Stimulated activated CD8-positive, alpha-beta memory T cell treated with anti-CD3 and anti-CD28 coated beads, Interleukin-4, amount 100 ng/mL, for 1 hour (primary cell): ENCODE measurements at places on chromosomes 11 and 22.

DNA sequence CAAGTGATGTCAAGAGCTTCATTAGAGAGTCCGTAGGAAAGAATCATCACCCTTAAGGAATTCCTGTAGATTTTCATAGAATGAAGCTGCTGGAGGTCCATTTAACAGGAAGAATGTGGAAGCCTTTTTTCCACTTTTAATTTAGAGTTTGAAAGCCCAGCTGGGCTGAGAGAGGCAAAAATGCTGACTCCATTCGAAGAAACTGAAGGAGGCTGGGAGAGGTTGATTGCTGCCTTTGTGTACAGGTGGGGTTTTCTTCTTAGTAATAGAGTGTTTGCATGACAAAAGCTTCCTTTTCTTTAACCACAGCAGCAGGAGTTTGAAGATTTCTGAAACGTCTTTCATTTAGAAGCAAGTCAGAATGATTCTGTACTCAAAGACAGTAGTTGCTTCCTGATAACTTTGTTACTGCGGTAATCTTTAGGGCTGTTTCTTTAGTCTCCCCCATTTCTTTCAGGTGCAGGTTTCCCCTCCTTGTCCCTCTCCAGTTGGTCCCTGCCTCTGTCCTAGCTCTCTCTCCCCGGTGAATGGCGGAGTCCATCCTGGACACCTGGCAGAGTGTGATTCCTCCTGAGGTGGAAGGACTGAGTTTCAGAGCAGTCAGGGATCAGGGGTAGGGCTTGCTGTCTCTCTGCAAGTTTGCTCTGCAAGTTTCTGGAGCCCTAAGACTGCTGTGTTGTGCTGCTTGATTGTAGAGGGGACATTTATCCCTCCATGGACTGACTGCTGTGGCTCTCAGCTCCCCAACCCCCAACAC is 166.2 kb downstream of the LDLRAD3 start:
- DNase-seq = no peak

GRCh38 chr22:42976217-42976933 is 38.6 kb downstream of the PACSIN2 start:
- DNase-seq = no peak

DNA sequence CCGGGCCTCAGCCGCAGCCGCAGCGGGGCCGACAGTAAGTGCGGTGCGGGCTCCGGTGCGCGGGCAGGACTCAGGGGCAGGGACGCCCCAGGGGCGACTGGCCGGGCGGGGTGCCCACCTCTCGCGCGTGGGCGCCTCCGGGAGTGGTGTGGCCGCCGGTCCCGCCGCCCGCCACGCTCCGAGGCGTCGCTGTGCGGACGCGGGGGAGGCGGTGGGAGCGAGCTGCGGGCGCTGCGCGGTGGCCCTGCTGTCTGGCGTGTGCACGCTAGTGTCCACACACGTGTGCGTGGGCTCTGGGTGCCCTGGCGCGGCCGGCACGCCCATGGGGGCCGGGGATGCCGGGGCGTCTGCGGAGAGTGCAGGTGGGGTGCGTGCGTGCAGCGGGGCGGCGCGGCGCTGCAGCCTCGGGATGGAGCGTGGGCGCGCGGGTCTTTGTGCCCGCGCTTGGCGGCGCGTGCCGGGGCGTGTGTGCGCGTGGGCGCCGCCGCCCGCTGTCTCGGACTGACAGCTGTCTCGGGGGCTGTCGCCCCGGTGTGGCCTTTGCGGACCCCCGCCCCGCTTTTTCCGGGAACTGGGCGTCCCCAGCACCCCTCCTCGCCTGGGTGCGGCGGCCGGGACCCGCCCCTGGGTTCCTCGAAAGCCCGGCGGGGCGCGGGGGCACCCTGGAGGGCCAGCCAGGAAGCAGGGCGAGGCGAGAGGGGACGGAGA is 804 bp downstream of the KCNK4 start:
- no peak for DNase-seq

GRCh38 chr11:14317659-14318325 is 41.2 kb downstream of the RRAS2 start:
- DNase-seq = no peak

GRCh38 chr11:107272561-107272960 is 185.1 kb downstream of the CWF19L2 start:
- no peak for DNase-seq

GRCh38 chr11:1123970-1124369 is 33.8 kb upstream of the MUC5AC start:
- no peak for DNase-seq

GRCh38 chr11:61035526-61035835 is 64.0 kb downstream of the CD6 start:
- DNase-seq = no peak

- DNase-seq = no peak
Measured at GRCh38 chr11:16454289-16454863, 98.0 kb upstream of the SOX6 start.

DNA sequence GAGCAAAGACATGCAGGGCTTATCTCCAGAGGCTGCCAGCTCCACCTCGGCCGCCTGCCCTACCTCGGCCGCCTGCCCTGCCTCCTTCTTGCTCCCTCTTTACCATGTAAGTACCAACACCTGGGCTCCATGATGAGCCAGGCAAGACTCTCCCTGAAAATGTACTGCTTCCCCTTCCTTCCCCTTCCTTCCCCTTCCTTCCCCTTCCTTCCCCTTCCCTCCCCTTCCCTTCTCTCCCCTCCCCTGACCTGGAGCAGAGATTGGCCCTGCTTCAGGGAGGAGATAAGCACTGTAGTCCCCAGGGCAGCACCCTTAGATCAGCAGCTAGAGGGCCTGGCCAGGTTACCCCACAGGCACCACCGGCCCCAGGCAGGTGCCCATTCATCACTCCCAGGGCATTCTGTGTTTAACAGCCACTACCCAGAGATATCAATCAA is 25.4 kb upstream of the ADORA2A start:
- DNase-seq = no peak

DNA sequence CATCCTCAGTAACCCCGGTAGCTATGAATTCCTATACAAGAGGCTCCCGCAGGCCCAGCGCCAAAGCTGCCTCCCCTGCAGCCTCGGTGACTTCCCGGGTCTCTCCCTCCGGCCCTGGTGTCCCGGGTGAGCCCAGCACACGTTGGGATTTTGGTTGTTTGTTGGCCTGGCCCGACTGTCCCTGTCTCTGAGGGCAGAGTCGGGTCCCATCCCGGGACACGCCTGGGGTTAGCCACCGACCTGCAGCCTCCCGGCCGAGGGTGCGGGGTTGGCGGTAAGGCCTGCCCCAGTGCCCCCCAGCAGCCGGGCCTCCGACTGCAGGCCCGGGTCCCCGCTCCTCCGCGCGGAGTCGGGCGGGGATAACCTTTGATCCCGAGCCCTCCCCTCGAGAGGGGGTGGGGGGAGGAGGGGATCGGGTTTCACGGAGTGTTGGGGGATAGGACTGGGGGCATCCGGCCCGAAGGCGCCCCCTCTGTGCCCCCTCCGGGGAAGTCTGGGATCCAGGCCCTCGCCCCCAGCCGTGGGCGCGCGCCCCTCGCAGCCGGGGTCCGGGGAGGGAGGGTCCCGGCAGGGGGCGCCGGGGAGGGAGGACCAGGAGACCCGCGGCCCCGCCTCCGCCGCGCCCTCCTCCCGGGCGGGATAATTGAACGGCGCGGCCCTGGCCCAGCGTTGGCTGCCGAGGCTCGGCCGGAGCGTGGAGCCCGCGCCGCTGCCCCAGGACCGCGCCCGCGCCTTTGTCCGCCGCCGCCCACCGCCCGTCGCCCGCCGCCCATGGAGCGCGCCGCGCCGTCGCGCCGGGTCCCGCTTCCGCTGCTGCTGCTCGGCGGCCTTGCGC is at the start of gene FBLN1:
Gene FBLN1 (plus strand): TSS at position 669 of the 835 bp plus-strand sequence. CDS start 103 bp downstream, at position 772.
- DNase-seq = no peak

DNA sequence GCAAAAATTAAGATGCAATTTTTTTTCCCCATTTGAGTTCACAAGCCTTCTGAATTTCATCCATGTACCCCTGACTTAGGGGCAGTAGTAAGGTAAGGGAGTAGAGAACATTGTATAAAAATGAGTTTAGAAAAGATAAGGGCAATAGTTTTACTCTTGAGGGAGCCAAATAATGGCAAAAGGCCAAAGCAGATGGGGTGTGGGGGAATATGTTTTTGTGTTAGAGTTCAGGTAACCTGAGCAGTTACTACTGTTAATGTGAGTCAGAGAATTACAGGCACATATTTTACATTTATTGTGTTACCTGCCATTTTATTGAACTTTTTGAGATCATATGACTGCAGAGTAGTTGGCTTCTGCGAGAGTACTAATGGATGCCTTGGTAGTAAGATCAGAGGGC is 3.1 kb downstream of the EED start:
- no peak for DNase-seq

DNA sequence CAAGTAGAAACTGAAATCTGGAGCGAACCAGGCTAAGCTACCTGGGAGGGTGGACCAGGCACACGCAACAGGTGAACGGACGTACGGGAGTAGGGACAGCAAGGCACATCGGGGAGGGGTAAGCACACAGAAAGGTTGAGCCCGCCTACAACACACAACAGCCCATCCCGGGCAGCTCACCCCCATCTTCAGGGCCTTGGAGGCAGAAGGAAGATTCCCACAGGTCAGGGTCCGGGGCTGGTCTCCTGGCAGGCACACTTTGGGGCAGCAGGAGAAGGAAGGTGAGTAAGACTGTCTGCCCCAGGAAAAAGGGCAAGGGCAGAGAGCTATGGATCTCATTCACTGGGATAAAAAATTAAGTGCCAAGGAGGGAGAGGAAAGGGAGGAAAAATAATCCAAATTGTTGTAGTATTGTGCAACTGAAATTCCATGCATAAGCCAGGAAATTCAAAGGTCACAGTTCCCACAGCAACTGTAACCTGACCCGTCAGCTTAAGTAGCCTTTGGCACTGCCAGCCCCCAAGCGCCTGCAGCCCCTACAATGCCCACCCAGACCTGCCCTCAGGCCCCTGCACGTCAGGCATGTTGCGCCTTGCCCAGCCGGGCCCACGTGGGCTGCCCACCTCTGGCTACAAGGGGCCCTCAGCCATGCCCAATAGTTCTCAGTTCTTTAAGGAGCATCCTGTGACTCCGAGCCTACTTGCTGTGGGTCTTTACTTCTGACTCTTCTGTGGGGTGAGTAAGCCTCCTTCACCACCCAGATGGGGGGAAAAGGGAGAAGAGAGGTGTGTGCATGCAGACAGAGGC is 51.8 kb downstream of the MICAL3 start:
- DNase-seq = no peak

- DNase-seq = no peak
Measured at GRCh38 chr11:20274031-20274430, 89.5 kb upstream of the HTATIP2 start.

- no peak for DNase-seq
Measured at GRCh38 chr22:31100762-31101525, 6.4 kb downstream of the SELENOM start.

DNA sequence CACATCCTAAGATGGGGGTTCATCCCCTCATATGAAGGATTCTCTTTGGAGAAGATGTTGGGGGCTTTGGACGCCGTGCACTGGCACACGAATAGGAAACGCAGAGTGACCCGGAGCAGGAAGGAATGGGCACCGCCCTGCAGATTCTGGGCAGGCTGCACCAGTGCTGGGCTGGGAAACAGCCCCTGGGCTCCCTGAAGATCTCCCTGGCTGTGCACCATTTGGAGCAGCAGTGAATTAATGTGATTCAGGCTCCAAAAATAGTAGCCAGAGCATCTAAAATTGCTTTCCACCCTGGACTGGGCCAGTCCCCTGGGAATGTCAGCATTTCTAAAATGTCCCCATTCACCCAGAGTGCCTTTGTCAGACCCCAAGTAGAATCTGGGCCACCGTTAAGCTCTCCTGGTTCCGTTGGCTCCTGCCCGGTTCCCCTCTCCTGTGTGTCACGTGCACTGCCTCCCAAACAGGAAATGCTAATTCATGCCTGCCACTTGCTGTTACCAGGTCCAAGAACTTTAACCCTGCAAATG is 18.6 kb downstream of the IRAG1 start:
- no peak for DNase-seq

- DNase-seq = no peak
Measured at GRCh38 chr11:75107187-75107586, 10.5 kb upstream of the OR2AT4 start.

- no peak for DNase-seq
Measured at GRCh38 chr11:62902932-62903331, 18.2 kb downstream of the CHRM1 start.

GRCh38 chr11:123924027-123924426 is 15.4 kb upstream of the OR4D5 start:
- DNase-seq = no peak

DNA sequence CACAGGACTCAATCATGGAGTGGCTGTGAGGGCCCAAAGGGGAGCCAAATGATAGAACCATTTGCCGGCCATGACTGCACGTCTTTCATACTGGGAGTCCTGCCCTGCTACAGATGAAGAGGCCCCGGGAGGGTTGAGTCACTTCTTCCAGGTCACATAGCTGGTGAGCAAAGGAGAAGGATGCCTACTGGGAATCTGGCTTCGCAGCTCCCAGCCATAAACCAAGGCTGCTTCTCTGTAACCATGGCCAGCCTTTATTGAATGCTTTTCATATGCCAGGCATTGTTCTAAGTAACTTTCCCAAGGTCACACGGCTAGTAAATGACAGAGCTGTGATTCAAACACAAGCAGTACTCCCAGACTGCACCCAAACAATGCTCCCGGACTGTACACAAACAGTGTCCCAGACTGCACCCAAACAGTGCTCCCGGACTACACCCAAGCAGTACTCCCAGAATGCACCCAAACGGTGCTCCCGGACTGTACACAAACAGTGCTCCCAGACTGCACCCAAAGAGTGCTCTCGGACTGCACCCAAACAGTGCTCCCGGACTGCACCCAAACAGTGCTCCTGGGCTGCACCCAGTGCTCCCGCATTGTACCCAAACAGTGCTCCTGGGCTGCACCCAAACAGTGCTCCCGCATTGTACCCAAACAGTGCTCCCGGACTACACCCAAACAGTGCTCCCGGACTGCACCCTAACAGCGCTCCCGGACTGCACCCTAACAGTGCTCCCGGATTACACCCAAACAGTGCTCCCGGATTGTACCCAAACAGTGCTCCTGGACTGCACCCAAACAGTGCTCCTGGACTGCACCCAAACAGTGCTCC is 89.8 kb downstream of the FBXO7 start:
- no peak for DNase-seq

DNA sequence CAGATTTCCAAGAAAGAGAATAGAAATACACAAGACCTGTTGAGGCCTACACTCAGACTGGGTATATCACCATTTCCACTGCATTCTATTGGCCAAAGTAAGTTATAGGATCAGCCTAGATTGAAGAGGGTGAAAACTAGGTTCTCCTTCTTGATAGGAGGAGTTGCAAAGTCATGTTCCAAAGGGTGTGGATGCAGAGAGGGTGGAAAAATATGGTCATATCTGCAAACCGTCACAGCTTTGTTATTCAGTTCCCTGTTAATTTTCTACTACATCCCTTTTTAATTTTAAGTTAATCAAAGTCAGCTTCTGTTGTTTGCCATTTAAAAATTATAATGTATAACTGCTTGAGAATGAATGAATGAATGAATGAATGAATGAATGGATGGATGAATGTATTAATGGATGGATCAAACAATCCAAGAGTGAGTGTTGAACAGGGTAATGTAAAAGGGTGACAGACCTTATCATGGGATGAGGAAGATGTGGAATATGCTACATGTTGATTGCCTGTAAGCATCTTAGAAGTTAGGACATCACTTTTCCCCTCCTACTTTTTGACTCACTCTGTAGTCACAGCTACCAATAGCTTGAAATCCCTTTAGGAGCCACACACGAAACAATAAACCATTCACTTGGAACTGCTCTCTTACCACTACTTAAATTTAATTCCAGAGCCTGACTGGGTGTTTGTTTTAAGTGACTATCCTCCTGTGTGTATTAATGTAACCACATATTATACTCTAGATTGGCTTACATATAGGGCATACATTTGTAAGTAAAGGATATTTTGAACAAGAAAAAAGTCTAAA is 121.5 kb downstream of the CCDC34 start:
- DNase-seq = no peak
